ENCODE measurements at places on chromosomes 3 and 15.

DNA sequence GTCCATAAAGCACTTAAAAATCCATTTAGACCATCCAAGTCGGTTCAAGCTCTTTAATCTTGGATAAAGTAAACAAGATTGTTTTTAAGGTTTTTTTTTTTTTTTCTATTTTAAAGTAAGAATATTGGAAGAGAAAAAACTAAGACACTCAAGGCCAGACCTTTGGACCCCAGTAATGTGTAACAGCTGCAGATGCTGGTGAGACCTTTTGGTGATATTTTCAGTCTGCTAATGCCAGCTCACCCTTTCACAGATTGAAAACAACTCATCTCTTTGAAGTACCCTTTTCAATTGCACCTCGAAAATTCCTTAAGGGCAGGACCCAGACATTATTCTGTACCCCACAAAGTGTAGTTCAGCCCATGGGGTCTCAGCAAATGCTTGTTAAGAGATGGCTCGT, 260.7 kb upstream of the CTNNB1 start:
- DNase-seq, result no peak

- DNase-seq, result no peak
Observed at GRCh38 chr15:77036537-77037387, 34.1 kb downstream of the TSPAN3 start.

DNA sequence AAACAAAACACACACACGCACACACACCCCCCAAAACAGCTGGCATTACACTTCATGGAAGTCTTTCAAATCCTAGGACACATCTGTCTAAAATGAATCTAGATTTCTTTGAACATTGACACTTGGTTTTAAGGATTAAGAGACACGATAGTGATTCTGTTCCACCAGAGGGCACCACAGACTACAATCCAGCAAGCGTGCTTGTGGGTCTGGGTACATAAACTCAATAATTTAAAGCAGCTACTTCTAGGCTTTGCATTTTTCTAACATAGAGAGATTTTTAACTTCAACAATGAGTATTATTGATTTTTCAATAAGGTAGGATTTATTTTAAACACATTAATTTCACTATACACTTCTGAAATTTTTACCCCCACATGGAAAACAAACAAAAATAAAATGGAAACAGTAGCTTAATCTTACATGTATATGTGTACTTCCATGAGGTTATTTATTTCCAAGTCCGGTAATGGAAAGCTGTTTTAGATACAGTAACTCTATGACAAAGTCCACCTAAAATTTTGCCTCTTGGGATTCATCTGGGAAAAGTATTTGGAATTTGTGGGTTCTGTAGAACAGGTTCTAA, 564.0 kb upstream of the TGFBR2 start:
- DNase-seq, result no peak

GRCh38 chr15:46636206-46636605, 1001.4 kb downstream of the SQOR start:
- no peak for DNase-seq

DNA sequence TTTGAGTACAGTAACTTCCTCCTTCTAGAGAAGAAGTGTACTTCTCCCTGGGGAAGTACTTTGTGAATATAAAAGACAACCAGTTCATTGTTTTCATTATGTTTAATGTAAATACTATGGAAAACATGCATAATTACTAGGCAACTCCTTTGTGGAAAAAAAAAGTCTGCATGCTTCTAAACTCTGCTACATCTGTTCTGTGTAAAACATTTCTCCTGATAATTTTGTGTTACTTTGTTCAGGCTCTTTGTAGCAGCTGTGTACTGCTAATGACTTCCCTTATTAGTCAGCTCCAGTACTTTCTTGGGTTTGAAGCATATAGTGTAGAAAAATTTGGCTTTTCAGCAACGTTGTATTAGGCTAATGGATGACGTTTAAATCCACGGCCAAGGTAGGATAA, 111.6 kb downstream of the FEZF2 start:
- no peak for DNase-seq

Data from Right ventricle myocardium inferior (tissue), 1 donor.